ENCODE measurements at places on chromosomes 7 and 10.
A peak's percentile ranks its signal among the peaks of the same experiment; 100 is the strongest.

DNA sequence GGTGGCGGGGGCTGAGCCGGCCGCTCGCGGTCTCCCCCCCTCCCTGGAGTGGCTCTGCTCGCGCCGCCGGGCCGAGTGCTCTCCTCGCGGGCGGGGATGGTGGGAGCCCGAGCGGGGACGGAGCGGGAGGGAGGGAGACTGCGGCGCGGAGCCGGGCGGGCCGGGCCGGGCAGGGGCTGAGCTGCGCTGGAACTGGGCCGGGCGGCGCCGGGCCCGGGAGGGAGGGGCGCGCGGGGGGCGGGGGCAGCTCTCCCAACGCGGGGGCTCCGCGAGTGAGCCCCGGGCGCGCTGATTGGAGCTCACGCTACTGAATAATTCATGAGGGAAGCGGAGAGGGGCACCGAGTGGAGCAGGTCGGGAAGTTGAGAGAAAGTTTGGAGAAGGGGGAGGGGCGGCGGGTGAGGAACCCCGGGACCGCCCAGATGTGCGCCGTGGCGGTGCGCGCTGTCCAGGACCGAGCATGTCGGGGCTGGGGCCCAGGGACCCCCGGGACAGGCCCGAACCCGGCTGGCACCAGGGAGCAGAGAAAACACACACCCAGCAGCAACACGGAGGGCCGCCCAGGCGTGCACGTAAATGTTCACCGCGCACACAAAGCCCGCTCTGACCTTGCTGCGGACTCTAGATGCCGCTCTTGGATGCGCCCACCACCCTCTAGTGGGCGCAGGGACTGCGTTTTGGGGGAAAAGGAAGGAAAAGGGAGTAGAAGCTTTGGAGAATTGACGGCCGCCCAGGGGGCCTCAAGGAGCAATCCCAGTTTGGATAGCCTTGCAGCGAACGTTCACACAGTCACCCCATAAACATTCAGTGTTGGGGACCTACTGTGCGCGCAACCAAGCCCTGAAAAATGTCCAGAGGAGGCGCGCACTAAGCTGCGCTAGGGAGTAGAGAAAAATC lies at the start of gene EPHB4:
EPHB4 (minus strand) TSS at position 194 of the 897 bp plus-strand sequence. CDS start 493 bp downstream, outside the sequence.
- DNase-seq: no peak

DNA sequence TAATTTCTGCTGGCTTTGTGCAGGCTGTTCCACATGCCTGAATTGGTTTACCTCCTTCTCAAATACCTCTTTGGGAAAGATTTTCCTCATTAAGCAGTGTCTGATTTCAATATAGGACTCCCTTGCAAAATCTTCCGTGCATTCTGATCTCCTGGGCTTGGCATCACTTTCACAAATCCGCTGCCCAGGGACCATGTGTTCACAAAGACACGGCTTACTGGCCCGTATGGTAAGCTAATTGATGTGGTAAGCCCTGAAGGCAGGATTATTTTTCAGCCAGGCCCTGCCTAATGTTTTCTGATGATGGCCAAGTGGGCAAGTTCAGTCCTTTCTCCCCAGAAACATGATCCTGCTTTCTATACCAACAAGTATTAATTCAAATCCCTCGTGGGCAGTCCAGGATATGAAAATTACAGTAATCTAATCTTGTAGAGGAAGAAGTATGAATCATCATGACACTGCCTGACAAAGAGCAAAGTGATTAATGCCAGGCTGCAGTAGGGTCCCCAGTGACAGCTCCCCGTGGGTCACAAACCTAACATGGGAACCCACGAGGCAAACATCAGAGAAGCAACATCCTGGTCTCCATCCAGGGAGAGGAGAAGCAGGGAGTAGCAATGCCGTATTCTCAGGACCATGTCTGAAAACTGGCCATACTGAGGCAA lies 11.6 kb upstream of the SVIL start:
- no peak for DNase-seq

GRCh38 chr10:29210266-29210868 lies 78.5 kb upstream of the LYZL1 start:
- DNase-seq: no peak

- DNase-seq: no peak
Measured at GRCh38 chr10:122557516-122557915, 3.0 kb upstream of the DMBT1 start.

DNA sequence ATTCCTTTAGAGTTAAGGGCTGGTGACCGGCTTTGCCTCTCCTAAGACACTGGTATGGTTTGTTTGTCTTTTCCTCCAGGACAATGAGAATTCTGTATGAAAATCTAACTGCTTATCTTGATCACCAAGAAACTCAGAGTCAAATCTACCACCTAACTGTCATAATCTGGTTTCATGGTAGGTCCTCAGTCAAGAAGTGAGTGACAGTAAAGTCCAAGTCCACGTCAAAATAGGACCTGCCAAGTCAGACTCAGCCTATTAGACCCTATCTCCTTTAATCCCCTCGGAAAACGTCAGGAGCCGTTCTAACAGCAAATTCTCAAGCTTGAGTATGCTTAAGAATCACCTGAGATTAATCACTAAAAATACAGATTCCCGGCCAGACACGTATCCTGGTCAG lies 37.4 kb downstream of the C7orf33 start:
- no peak for DNase-seq

DNA sequence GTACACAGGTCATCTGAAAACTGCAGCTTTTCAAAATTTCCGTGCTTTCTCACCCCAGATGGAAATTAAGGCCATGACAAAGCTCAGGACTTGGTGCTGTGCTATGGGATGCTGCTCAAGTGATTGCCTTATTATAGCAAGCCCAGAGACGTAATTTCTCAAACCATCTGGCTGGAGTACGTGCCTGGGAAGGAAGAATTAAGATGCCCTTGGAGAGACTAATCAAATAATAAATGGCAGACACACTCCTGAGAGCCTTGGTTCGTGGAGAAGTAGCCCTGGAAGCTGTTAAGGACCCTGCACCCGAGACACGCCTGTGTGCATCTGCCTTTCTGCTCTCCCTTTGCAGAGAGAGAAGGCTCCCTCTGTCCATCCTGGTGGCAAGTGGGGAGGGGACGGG lies 38.3 kb upstream of the PRLHR start:
- no peak for DNase-seq

GRCh38 chr7:106704000-106704840 lies 43.3 kb upstream of the CCDC71L start:
- DNase-seq: no peak

- no peak for DNase-seq
Measured at GRCh38 chr7:34139086-34139485, 233.7 kb downstream of the BMPER start.

DNA sequence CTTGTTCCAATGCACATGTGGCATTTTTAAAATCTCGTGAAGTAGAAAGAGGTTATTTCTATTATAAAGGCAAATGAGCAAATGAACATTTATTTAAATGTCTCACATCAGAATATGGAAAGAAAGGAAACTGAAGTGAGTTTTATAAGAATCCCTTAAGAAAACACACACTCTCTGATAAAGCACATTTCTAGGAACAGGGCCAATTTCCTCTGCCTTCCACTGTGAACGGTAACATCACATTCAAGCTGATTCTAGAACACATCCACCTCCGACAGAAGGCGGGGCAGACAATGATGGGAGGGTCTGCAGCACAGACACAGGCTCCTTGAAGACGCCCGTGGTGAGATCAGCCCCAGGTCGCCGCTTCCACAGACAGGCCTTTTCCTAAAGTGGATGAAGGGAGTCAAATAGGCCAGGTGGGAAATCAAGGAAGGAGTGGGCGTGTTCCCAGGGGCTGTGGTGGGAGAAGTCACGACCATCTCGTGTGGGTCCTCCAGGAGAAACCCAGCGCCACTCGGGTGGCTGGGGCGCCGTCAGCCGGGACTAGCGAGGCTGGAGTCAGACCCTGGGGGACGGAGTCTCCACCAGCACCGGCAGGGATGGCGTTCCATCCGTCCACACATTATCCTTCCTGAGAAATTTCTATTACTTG lies 31.1 kb downstream of the PITRM1 start:
- no peak for DNase-seq

DNA sequence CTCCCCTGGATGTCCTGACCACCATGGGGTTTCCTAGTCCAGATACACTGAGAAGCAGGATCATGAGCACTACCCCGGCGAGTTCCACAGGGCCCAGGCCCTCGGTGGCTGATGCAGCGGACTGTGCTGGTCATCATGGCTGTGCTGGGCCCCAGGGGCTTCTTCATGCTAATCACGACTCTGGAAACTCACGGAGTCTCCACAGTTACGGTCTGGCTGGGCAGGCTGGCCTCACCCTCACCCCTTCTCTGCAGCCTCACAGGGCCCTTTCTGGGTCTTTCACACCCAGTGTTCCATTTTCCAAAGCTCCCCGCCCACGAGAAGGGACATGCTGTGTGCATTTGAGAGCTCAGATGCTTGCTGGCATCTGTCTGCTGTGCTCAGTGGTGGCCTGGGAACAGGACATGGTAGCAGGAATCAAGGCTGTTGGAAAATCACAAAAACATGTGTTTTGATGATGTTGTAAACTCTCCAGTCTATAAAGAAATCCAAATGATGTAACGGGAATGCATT lies 119.0 kb downstream of the PTPN20 start:
- peak; percentile 62 for DNase-seq

DNA sequence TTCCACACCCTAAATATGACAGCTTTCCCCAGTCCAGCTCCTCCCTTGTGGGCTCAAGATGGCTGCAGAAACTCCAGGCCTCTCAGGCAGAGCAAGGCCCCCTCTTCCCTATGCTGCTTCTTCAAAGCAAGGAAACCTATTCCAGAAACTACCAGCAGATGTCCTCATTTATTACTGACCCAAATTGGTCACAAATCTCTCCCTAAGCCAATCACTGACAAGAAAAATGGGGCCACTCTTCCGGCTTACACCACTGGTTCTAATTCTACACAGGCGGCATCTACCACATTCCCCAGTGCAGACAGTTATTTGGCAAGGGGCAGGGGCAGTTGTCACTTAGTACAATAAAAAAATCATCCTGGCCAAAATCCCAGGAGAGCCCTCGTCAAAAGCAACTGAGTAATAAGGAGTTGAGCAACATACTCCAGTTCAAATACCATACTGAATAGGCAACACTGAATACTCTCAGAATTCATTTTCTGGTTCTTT lies 150.4 kb downstream of the SFMBT2 start:
- DNase-seq: no peak

DNA sequence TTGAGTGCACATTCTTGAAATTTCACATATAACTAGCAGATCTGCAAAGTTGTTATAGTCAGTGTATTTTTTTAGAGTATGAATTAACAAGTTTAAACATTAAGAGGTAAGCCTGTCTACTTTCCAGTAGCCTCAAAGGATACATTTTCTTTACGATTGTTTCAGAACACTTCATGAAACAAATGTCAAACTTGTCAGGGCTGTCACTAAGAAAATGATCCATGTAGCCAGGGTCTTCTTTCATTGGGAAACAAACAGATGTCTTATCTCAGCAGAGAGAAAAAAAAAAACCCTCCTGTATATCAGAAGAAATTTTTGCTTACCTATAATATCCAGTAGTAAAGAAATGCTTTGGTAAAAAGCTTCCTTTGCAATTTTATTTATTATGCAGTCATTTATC lies 192.4 kb downstream of the PHF14 start:
- no peak for DNase-seq

DNA sequence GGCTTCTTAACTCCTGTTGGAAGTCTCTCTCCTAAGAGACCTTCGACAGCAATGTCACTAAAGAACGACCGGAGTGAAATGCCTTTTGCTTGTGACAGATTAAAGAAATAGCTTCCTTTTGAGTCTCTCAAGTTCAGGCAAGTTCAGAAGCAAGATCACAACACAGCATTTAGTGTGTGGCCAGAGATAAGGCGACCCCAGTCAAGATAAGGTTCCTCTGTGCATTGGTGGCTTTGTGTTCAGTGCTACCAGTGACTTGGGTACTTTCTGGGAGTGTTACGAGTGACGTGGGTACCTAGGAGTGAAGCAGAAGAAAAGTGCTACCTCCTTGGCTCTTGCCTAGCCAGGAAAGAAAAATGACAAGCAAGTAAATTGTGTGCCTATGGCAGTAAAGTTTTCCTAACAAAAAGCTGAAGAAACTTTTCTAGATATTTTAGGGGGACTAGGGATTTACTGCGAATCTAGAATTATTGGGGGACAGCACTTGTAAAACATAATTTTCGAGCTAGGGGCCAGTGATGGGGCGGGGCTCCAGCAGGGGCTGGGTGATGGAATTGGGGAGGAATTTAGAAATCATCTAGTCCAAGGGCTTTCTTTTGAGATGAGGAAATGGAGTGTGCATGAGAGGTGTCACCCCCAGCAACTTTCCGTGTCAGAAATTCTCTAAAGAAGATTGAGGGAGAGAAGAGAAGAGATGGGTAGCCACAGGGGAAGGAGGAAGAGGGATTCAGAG lies 191.9 kb upstream of the LYZL2 start:
- DNase-seq: no peak

DNA sequence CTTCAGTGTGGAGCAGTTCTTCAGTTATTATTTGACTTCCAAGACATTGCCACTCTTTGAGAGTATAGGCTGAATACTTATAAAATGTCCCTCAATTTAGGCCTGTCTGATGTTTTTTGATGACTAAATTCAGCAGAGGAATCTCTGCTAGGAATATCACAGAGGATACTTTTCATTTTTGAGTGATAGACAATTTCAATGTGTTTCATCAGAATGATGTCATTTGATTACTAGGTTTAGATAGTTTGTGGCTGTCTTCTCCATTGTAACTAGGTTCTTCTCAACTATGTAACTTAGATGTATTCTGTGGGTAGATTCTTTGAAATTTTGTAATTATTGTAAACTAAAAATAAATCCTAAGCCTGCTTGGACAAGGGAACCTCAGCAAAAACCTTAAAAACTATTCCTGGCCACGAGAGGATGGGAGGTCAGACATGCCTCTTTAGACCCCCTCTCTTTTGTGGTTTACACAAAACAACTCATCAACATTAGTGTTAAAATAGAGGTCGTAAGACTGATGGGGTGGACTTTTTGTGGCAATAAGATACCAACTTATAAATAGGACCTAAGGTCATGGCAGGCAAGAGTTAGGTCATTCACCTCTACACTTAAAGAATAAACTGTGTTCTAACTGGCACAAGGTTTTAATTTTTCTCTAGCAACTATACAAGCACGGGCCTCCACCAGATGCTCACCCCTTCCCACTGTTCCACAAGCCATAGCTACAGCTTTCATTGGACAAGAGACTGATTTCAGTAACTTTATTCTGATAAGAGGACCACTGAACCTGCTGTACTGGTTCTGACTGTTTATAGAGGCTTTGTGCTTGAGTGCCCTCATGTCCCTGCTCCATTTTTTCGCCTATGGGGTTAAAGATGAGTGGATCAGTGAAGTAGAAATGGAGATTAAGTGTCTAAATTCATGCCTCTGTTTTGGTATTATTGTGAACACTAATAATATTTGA lies 33.7 kb downstream of the CYP2C8 start:
- no peak for DNase-seq

- DNase-seq: no peak
Measured at GRCh38 chr10:118139321-118139720, 92.6 kb upstream of the RAB11FIP2 start.

- no peak for DNase-seq
Measured at GRCh38 chr7:18860221-18860620, 257.2 kb downstream of the TWIST1 start.

GRCh38 chr7:149254181-149254858 lies 7.7 kb upstream of the ZNF783 start:
- no peak for DNase-seq
